Midbrain (tissue), 1 donor: ENCODE measurements at places on chromosomes 16 and 17.

- peak; percentile 87 for DNase-seq
Observed at GRCh38 chr17:49315551-49316257, 46.3 kb downstream of the ZNF652 start.

DNA sequence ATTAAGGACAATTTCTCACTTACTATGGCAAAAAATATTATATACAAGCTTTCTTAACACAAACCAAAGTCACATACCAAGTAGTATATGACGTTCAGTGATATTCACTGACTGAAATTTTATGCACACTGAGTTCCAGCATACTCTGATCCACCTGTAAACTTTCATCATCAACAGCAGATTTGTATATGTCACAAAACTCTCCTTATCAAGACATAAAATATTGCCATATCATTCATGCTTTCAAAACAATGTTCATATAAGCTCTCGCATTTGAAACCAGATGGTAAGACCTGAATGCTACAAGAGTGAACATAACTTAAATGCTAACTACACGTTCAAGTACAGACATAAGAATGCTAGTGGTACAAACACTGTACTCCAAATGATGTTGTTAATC is 46.7 kb downstream of the GNA13 start:
- no peak for DNase-seq

DNA sequence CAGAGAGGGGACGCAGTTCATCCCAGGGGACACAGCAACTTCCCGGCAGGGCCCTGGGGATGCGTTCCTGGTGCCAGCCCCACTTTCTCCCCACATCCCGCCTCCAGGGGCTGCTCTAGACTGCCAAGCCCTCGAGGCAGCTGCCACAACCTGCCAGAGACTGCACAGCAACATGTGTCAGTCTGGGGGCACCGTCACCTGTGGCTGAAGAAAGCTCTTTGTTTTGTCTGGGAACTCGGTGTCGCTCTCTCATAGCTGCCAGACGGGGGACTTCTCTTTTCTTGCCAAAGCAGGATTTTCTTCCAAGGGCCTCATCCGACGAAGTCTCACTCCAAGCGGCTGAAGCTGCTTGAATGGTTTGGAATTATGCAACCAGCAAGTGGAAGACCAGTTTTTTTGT is 43.7 kb downstream of the COTL1 start:
- peak; percentile 68 for DNase-seq

DNA sequence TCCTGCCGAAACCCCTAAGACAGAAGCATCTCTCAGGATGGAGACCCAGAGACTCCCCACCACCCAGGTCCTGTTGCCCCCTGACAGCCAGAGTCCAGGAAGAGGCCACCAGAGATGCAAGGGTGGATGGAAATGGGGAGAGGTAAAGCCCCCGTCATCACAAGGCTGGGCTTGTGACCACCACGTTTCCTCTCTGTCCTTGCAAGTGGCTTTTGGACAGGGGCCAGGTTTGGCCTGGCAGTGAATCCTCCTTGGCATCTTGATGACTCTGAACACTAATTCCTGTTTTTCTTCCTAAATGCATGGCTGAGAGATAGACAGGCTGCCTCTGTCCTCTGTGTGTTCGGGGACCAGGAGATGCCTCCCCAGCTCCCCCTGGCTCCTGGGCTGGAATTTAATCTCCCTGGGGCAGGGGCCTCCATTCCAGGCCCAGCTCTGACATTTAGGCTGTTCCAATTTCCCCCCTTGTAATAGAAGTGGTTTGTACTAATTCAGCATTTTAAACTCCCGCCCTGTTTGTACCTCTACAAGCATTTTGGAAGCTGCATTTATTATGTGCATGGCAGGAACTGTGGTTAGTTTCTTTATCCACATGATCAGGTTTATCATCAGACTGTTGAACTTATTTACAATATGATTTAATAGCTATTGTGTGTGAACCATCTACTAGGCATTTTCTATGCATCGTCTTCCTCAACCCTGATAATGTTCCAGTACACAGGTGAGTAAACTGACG is 116.1 kb upstream of the IRX6 start:
- no peak for DNase-seq

GRCh38 chr17:39170109-39170508 is 4.1 kb upstream of the ARL5C start:
- DNase-seq: no peak

DNA sequence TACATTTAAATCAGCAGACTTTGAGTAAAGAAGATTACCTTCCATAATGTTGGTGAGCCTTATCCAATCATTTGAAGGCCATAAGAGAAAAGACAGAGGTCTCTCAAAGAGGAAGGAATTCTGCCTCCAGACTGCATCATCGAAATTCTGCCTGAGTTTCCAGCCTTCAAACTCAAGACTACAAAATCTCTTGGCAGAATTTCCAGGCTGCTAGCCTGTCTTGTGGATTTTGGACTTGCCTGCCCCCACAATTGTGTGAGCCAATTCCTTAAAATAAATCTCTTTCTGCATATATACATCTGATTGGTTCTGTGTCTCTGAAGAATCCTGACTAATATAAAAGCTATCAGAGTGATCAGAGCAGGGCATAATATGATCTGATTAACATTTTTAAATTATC is 216.6 kb upstream of the CPHXL start:
- DNase-seq: no peak

DNA sequence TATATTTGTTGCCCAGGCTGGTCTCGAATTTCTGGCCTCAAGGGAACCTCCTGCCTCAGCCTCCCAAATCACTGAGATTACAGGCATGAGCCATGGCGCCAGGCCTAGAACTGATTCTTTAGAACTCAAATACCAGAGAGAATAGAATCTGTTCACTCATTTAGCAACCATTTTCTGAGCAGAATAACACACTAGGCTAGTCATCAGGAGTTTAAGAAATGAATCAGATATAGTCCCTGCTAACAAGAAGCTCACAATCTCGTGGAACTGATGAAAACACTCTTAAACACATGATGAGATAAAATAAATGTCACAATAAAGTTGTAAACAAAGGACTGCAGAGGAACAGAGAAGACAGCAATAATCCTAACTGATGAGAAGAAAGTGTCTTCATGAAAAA is 55.8 kb upstream of the ADCY9 start:
- DNase-seq: no peak

- peak; percentile 70 for DNase-seq
Observed at GRCh38 chr16:23131931-23132621, 17.2 kb downstream of the USP31 start.

DNA sequence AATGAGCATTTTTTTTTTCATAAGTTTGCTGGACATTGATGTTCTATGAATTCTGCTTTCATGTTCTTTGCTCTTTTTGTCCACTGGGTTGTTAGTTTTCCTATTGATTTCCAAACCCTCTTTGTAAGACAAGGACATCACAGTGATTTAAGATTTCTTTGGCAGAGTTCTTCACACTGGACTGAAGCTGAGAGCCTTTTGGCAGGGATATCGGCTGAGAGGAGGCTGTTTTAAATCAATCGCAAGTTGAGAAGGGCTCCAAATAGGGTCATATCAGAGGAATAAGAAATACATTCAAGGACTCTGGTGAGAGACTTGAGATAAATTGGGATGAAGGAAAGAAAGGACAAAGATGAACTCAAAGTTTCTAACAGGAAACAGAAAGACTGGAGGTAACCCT is 165.8 kb upstream of the AXIN2 start:
- no peak for DNase-seq

- no peak for DNase-seq
Observed at GRCh38 chr17:5282642-5283217, 646 bp downstream of the RABEP1 start.

DNA sequence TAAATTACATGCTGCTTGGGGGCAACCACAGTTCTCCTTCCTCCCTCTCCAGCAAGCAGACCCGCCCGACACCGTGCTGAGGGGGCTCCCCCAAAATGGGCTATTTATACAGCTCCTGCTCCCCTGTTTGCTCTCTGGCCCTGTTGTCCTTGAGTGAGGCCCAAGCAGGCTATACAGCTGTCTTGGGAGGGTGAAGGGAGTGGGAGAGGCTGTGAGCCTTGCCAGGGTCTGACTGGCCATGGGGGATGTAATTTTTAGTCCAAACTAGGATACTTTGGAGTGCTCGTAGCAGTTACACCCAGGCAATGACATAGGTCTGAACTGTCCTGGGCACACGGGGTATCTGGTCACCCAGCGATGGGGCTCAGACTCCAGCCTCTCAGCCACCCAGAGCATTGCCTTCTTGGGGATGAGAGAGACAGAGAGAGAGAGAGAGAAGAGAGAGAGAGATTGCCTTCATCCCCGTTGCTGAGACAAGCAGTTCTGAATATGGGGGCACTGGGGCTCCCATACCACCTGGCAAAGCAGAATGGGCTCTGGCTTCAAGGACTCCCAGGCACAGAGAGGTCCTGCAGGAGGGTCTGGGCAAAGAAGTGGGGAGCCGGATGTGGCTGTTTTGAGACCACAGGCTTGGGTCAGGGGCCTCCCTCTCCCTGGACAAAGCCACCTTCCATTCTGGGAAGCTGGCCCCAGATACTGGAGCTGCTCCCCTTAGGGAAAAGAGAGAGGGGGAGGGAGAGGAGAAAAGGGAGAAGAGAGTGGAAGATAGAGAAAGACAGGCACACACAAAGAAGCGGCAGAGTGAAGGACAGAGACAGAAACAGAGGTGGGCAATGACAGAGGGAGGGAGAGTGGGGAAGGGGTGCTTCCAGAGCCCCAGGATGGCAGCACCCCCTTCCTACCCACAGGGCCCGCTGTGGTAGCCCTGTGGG is 10.7 kb upstream of the TMEM92 start:
- DNase-seq: no peak

GRCh38 chr16:21301168-21301894 is 23.2 kb upstream of the CRYM start:
- no peak for DNase-seq

- peak; percentile 13 for DNase-seq
Observed at GRCh38 chr17:32516940-32517701, 30.3 kb downstream of the CDK5R1 start.

DNA sequence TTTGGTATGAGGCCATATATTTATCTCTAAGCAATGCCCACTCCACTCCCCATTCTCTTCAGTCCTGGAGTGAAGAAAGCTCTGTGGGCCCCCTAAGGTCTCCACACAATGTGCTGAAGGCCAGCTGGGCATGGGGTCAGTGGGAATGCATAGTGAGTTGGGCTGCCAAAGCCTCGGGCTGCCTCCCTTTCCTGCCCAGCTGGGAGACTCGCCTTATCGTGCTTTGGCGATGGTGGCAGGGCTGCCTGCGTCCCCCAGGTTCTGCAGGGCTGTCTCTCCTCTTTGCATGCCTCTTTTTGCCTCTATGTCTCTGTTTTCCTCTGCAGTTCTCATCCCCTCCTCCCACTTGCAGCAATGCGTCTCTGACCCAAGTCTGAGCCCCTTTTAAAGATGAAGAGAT is 116.5 kb downstream of the CYLD start:
- no peak for DNase-seq

DNA sequence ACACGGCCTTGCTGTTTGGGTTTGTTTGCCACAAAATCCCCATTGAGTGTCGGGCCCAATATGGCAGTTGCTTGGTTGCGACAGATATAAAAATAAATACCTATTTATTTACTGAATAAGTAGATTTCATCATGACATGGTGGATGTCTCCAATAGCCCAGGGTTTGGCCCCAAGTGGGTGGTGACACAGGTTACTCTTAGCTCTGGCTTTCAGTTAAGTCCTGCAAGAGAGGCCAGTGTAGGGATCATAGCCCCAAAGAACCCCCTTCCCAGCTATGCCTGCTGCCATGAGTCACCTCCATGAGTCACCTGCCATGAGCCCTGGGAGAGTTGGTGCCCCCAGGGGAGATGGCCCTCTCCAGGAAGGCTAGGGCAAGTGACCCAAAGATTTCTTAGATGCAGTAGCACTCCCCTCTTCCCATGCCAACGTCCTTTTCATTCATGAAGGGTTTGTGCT is 78.7 kb upstream of the LGALS9 start:
- no peak for DNase-seq

DNA sequence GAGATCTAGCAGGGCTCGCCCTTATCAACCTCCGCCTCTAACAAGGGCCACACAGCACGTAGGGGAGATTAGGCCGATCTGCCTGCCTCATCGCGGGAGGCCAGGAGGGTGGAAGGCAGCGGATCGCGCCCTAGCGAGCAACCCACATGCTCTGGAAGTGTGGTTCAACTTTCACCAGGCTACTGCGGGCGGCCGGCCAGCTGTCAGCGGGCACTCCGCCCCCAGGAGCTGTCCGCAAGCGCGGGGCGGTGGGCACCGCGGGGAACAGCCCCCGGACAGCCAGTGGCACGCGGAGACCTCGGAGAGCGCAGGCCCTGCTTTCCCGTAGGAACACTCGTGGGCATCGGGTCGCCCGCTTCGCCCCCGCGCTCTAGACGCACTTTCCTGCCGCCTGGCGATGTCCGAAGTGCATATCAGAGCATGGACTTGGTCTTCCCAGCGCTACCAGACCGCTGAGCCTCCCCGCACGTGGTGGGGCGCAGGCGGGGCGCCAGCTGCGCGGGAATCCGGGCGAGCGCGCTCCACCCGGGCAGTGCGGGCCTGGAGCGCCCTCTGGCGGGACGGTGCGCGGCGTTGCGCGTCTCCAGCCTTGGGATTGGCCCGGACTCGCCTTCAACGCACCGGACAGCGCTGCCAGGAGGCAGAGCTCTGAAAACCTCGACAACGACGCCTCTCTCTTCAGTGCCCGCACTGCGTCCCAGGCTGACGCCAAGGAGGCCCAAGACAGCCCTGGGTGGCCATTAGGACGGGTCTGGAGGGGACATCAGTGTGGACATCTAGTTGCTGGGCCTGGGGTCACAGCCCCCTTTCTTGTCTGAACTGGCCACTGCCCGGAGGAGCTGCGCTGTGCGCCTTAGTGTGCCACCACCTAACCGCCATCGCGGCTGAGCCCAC is 3.6 kb upstream of the ZNHIT3 start:
- DNase-seq: peak; percentile 87

DNA sequence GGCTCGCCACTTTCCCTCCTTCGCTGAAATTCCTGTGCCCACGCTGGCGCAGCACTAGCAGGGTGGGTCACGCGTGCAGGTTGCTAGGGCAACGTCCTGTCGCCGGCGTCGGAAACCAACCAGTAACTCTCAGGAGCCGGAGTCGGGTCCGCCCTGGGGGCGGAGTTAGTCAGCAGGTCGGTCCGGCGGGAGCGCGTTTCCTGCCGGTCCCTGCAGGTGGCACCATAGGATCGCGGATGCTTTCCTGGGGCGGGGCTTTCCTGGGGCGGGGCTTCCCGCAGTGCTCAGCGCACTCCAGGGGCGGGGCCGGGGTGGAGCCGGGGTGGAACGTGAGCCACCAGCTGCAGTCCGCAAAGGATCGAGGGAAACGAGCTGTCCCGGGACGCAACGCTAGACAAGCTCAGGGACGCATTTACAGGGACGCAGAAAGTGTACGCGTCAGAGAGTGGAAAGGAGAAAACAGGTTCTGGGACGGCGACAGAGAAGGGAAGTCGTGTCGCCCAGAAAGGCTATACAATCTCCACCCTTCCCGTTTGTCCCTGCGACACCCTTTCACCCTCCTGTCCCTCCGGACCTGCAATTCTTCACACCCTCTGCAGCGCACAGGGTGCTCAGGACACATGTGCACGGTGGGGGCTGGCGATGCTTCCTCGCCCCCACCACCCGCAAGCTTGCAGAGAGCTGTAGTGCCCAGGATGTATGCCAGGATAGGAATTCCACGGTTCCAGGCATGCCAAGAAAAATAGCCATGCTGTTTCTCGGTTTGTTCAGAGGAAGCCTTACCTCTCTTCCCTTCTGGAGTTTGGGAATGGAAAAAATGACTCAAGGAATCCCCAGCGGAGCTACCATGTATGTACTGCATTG is 12.3 kb downstream of the COPZ2 start:
- peak; percentile 96 for DNase-seq

GRCh38 chr16:29816694-29817441 is 916 bp downstream of the PAGR1 start:
- DNase-seq: peak; percentile 30

GRCh38 chr17:80270104-80270503 is 9.5 kb downstream of the RNF213 start:
- DNase-seq: peak; percentile 59

- no peak for DNase-seq
Observed at GRCh38 chr17:16456742-16457316, 35.2 kb downstream of the LRRC75A start.

- no peak for DNase-seq
Observed at GRCh38 chr16:30741461-30741914, 6.7 kb upstream of the PHKG2 start.
